ENCODE measurements at places on chromosomes 16 and 17.

DNA sequence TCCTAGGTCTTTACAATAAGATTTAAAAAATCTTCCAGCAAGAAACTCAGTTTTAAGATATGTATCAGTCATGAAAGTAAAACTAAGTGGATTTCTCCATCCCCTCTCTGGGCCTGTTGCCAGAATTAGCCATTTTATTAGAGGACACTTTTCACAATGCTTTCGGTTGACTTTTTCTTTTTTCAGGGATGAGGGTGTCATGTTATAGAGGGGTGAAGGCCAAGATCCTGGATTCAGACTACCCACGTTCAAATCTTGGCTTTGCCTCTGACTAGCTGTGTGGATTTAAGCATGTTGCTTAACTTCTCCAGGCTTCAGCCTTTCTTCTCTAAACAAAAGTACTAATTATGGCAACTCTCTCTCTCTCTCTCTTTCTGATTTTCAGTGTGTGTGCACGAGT is 111.7 kb upstream of the COX10 start:
- no peak for DNase-seq

DNA sequence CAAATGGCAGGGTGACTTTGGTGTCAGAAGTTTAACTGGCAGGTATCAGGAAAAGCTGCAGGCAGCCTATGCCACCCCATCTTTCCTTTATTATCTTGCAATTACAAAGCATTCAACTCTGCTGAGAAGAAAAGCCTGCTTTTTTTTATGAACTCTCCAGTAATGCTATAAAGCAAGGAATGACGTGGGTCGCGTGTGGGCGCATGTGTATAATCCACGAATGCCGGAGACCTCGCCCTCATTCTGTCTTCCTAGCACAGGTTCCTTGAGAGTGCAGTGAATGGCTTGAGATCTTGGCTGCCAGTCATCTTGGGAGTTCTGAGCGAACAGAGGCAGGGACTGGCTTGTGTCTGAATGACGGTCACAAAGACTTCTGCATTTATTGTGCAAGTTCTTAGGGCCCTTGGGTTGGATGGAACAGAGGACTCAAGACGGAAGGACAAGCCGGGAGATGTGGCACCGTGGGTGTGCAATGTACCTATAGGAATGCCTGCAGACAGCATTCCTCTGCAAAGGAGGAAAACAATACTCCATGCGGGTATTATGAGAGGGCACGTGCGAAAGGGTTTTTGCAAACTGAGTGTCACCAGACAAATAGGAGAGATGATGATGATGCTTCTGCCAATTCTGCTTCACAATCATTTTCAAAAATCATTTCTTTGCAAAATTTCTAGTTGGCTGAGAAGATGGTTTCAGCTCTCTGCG is 96.1 kb upstream of the ELAC2 start:
- no peak for DNase-seq

GRCh38 chr17:82129095-82129494 is 31.1 kb upstream of the FASN start:
- DNase-seq: no peak

DNA sequence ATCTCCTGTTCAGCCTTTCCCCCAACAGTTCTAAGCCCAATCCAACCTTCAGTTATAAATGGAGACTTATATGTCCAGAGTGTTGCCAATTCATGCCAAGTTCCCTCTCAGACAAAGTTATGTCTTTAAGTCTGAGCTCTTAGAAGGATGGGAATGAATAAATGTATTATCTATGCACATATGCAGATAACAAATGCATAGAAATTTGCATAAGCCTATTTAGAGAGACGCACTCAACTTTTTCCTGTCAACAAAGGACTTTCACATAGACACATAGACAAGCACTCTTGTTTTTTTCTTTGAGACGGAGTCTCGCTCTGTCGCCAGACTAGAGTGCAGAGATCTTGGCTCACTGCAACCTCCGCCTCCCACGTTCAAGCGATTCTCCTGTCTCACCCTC is 95.1 kb downstream of the SOX9 start:
- no peak for DNase-seq

DNA sequence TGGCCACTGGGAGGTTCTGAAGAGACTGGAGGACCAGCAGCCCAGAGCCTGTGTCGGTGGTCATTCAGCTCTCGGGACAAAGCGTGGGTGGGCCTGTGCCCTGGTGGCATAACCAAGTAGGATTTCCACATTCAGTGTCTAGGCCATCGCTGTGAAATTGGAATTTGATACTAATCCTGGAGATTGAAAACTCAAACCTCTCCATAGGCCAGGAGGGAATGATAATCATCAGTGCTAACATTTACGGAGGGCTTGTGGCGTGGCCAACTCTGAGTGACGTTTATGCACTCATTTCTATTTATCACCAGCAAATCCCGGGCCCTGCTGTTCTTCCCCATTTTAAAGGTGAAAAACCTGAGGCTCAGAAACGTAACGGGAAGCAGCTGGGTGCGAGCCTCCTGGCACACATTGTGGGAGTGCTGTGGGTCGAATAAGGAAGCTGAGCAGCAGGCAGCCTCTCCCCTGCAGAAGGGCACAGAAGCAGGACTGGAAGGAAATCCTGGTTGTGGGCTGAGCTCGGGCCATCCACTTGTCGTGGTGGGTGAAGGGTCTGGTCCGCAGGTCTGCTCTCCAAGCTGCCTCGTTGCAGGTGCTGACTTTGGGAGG is 33.1 kb downstream of the RAI1 start:
- DNase-seq: no peak

DNA sequence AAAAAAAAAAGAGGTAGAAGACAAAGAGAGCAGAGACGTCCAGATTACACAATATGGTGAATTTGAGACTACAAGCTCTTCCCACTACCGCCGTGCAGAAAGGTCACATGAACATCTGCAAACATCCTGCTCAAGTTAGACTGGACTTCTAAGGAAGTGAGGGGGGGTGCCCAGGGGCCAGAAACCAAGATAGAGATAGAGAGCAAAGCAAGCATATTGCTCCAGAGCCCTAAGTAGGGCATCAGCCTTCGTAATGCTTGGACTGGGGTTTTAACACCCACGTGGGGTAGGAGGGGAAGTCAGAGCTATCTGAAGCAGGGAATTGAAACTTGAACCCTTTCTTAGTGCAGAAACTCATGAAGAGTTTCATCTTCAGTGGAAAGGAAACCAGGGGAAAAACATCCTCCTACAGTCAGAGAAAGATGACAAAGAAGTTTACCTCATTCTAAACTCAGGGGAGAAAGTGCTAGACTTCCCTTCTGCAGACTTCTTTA is 8.7 kb downstream of the CLEC19A start:
- no peak for DNase-seq

GRCh38 chr16:1362807-1363206 is 11.1 kb downstream of the GNPTG start:
- no peak for DNase-seq

- DNase-seq: no peak
Measured at GRCh38 chr16:75764154-75764768, 38.0 kb upstream of the CPHXL start.

DNA sequence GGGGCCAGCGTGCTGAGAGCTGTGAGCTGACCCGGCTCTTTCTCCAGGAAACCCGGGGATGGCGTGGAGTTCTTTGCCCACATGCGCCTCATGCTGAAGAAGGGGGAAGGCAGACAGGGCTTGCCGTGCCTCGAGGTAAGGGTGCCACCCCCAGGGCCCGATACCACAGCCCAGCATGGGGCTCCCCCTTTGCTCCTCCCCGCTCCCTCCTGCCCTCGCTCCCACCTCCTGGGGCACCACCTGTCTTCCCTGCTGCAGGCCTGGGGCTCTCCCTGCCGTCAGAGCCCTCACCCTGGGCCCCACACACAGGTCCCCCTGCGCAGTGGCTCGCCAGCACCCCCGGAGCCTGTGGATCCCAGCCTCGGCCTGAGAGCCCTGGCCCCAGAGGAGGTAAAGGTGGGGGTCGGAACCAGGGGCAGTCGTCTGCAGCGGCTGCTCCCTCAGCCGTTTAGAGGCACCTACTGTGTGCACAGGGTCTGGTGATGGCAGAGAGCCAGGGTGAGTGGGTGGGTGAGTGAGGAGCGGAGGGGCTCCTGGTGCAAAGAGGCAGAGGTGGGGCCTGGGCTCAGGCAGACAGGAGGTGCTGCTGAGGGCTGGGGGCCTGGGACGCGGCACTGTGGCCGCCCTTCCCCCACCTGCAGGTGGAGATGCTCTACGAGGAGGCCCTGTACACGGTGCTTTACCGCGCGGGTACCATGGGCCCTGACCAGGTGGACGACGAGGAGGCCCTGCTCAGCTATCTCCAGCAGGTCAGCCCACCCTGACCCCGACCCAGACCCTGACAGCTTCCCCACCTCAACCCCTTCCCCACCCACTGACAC is 5.6 kb downstream of the BAIAP3 start:
- DNase-seq: no peak

DNA sequence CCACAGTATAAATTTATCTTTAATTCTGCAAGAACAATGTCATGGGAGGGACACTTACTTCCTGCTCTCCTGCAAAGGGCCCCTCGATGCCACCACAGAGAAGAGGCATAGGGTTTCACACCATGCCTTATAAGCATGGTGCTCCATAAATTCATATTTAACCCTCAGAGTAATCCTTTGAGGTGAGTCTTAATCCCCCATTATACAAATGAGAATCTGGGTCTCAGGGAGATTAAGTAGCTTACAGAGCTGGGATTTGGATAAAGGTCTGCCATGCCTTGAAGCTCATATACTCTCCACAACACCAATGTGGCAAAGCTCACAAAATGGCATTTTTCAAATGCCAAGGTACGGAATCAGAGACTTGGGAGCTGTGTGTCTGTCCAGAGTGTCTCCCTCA is 268.5 kb upstream of the CCL2 start:
- no peak for DNase-seq

- DNase-seq: no peak
Measured at GRCh38 chr17:77571155-77571981, 387.1 kb upstream of the TNRC6C start.

- DNase-seq: no peak
Measured at GRCh38 chr16:84229471-84229870, 10.3 kb downstream of the KCNG4 start.

- DNase-seq: no peak
Measured at GRCh38 chr17:64410750-64411490, 20.3 kb upstream of the PECAM1 start.

DNA sequence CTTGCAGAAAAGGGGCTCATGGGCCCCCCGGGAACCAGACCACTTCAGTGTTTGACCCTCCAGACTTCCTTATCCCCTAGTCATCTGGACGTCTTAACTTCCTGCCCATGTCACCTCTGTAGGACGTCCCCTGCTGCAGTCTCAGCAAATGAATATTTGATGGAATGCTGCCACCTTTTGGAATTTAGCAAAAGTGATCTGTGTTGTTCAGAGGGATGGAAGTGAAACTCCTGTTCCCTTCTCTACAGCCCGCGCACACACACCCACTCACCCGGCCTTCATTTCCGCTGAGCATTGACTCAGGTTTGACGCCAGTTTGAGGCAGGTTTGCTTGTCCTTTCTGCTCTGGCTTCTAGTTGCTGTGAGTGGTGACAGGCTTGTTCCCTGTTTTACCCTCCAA is 507.2 kb upstream of the EEF2KMT start:
- no peak for DNase-seq

DNA sequence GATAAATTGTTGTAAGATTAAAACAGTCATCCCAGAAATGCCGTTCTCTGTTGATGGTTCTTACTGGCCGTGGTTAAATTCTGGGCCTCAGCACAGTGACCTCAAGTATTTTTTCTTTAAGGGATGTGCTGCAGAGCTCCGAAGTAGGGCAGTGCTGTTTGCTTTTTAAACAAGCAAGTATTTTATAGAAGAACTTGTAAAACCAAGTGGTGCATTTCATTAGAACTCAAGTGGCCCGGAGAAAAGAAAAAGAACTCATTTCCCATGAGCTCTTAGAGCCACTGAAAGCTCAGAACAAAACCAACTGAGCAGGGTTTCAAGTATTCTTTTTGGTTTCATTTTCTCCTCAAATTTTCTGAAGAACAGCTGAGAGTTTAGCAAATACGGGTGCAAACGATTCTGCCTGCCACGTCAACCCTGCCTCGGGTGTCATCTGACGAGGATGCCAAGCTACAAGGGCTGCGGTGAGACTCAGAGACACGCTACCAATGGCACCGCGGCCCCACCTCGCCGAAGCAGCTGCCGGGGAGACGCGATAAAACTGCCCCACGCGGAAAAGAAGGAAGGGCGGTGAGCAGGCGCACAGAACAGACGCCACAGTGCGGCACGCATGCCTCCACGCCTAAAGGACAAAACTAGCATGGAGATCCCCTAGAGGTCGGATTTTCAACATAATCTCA is 6.3 kb downstream of the LMF1 start:
- no peak for DNase-seq

- DNase-seq: no peak
Measured at GRCh38 chr17:66417300-66417719, 114.9 kb downstream of the PRKCA start.

Data from stimulated activated CD8-positive, alpha-beta memory T cell treated with anti-CD3 and anti-CD28 coated beads, Interleukin-15, amount 100 ng/mL, for 4 hours (primary cell).